ENCODE measurements at places on chromosomes 12 and 14. TPM values are rescaled to one million over a fixed set of nuclear protein-coding genes. Genes with fewer than 3 reads are reported as not detected.

Gene GMPR2
- 37.5 TPM for total RNA-seq

GRCh38 chr12:123165537-123165936 is 14.6 kb upstream of the PITPNM2 start:
- no peak for DNase-seq
- no peak overlapping the region for H3K4me3 ChIP-seq
- no peak overlapping the region for H3K27ac ChIP-seq

Gene BMP4
- 33.1 TPM for total RNA-seq

Gene HOXC12
- not detected for total RNA-seq

- DNase-seq, result no peak
- peak overlapping the region; percentile 31 for H3K4me3 ChIP-seq
These were observed 16.8 kb upstream of the CACNA2D4 start for GRCh38 chr12:1935242-1935641.

DNA sequence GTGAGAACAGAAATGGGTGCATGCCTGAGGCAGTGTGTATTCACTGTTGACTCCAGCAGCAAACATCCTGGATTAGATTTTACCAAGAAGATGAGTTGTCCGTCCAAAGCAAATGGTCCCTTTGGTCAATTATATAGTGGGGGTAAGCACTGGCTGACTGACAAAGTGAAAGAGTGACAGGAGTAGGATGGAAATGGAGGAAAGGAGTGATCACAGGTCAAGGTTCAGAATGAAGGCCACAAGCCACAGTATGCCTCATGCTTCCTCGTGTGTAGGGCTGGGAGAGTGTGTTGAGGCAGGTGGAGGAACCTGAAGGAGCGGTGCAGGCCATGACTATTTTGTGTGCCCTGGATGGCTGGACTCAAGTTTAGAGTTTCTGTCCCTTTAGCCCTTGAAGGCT is 14.3 kb downstream of the DHRS2 start:
- H3K27me3 ChIP-seq, result no peaks in the 10 kb centered on the region
- H3K4me1 ChIP-seq, result no peaks in the 10 kb centered on the region
- DNase-seq, result no peak
- H3K4me3 ChIP-seq, result no peak overlapping the region
- H3K36me3 ChIP-seq, result no peaks in the 10 kb centered on the region

- H3K4me3 ChIP-seq, result no peak overlapping the region
- no peaks in the 10 kb centered on the region for H3K4me1 ChIP-seq
- H3K27me3 ChIP-seq, result no peaks in the 10 kb centered on the region
- H3K36me3 ChIP-seq, result no peaks in the 10 kb centered on the region
These were observed 55.0 kb upstream of the GRIP1 start for GRCh38 chr12:66733839-66734238.

- peaks cover 31% of the 10 kb centered on the region for H3K36me3 ChIP-seq
- H3K4me3 ChIP-seq, result no peak overlapping the region
These were observed 85.4 kb upstream of the DYNC1H1 start for GRCh38 chr14:101878822-101879528.

- H3K4me3 ChIP-seq, result no peak overlapping the region
- peaks cover 4% of the 10 kb centered on the region for H3K4me1 ChIP-seq
- no peaks in the 10 kb centered on the region for H3K36me3 ChIP-seq
- H3K27me3 ChIP-seq, result no peaks in the 10 kb centered on the region
- H3K27ac ChIP-seq, result peak overlapping the region; percentile 46
These were observed 58.9 kb upstream of the EEA1 start for GRCh38 chr12:92987846-92988621.

Gene TMEM179
- total RNA-seq, result not detected

Gene AQP6
- total RNA-seq, result not detected

Gene GPRC5A
- total RNA-seq, result 23.8 TPM

DNA sequence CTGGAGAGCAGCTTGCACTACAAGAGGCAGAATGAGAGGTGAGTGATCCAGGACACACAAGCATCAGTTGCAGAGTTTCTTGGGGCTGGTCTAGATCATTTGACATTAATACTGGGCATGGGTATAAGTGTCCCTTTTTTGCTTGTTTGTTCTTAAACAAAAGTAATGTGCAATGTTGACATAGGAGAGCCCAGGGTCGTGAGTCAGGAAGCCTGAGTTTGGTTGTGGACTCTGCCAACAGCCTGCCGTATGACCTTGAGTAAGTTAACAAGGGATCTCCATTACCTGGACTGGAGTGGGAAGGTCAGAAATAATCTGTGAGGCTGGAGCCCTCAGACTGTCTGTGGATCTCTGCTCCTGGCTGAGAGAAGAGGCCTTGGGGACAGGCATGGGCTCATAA is 170.3 kb downstream of the KCNA5 start:
- no peak for DNase-seq
- no peak overlapping the region for H3K4me3 ChIP-seq
- H3K27me3 ChIP-seq, result no peaks in the 10 kb centered on the region
- no peak overlapping the region for H3K27ac ChIP-seq
- no peaks in the 10 kb centered on the region for H3K4me1 ChIP-seq
- no peaks in the 10 kb centered on the region for H3K36me3 ChIP-seq

- H3K27me3 ChIP-seq, result no peaks in the 10 kb centered on the region
- no peak overlapping the region for H3K4me3 ChIP-seq
These were observed 28.6 kb upstream of the KLRB1 start for GRCh38 chr12:9636150-9636850.

Measured in ascending aorta (tissue), 2 donors.